ENCODE measurements at places on chromosomes 2 and 18.

DNA sequence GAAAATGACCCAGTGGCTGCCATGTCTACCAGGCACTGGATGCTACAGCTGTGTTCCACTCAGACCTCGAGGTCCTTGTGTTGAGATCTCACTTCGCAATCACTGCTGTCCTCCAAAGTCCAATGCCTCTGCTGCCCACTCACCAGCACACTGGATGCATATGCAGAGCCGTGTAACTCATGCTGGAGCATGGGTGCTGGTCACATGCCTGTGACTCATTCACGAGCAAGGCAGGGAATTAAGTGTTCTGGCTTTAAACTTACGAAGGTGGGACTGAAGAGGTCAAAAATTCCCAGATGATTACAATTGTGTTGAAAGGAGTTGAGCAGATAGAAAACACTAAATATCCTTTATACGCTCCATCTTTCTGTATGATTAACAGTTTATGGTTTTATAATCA lies 417.5 kb downstream of the NUP35 start:
- no peak for DNase-seq

DNA sequence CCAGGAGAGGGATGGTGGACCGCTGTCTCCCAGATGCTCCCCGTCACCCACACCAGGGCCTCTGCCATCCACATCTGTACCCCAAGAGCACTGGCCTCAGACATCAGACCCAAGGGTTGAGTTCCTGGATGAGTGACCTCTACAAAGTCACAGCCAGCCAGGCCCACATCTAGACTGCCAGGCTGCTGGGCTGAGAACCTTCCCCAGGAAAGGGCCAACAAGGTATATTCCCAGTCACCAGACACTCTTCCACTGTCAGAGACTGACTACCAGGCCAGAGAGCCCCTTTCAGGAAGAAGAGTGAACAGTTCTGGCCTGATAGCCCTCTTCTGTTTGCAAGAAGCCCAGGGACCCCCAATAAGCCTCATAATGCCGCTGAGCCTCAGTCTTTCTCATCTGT lies 44.3 kb downstream of the C1QL2 start:
- DNase-seq = no peak

DNA sequence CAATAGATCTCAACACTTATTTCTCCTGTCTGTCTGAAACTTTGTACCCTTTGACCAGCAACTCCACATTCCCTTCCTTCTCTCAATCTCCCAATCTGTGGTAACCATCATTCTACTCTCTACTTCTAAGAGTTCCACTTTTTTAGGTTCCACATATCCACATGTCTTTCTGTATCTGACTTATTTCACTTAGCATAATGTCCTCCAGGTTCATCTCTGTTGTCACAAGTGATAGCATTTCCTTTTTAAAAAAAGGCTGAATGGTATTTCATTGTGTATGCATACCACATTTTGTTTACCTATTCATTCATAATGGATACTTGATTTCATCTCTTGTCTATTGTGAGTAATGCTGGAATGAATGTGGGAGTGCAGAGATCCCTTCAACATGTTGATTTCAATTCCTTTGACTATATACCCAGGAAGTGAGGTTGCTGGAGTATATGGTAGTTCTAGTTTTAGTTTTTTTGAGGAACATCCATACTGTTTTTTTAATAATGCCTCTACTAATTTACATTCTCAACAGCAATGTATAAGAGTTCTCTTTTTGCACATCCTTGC lies 18.8 kb upstream of the MMADHC start:
- no peak for DNase-seq

- no peak for DNase-seq
Measured at GRCh38 chr2:230205034-230205433, 14.8 kb downstream of the SP110 start.

GRCh38 chr18:56468396-56468795 lies 170.0 kb downstream of the TXNL1 start:
- peak; percentile 87 for DNase-seq

- no peak for DNase-seq
Measured at GRCh38 chr2:192051533-192051932, 143.2 kb downstream of the TMEFF2 start.

GRCh38 chr2:158671360-158672245 lies 123.5 kb upstream of the DAPL1 start:
- DNase-seq = no peak

DNA sequence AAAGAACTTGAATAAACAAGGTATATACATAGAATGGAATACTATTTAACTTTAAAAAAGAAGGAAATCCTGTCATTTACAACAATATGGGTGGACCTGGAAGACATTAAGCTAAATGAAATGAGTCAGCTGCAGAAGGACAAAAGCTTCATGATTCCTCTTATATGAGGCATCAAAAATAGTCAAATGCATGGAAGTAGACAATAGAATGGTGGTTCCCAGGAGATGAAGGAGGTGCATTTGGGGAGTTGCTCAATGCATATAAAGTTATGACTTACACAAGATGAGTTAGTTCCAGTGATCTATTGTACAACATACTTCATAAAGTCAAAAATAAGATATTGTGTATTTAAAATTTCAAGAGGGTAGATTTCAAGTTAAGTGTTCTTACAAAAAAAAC lies 426.1 kb upstream of the UBE2E3 start:
- DNase-seq = no peak

- DNase-seq = no peak
Measured at GRCh38 chr18:10182009-10182624, 268.3 kb downstream of the VAPA start.

- DNase-seq = no peak
Measured at GRCh38 chr2:40512256-40512655, 60.4 kb upstream of the SLC8A1 start.

DNA sequence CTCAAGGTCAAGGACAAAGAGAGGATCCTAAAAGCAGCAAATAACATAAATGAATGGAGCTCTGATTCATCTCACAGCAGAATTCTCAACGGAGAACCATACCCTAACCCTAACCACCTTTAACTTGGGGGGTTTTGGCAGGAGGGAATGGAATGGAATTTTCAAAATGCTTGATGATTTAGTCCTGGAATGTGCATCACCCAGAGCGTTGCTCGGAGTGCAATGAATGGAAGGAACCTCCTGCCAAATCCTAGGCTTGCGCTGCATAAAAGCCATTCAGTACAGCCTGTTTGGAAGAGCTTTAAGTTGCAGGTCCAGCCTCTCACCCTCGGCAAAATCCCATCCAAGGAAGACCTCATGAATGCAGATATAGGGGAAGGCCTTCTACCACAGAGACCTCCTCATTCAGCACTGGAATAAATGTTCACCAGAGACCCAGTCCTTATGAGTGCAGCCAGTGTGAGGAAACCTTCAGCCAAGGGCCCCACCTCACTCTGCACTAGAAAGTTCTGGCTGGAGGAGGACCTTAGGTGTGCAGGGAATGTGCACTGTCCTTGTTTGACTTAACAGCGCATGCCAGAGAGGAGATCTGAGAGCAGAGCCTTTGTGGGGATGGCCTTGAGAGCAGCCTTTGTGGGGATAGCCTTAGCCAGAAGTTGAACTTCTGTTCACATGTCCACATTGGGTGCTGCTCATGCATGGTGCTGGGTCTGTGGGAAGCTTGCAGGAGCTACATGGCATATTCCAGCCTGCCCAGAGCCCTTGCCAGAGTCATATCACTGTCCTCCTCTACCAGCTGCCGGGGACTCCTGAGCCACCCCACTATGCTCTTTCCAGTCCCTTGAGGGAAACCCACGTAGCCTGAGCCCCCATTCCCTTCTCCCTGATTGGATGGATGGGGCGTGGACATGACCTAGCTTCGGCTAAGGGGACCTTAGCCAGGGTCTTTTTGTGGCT lies 30.5 kb downstream of the ASB1 start:
- no peak for DNase-seq

- peak; percentile 98 for DNase-seq
Measured at GRCh38 chr2:74845217-74845751, 11.4 kb downstream of the HK2 start.
